GM12864 (cell line): ENCODE measurements at places on chromosomes 5 and 9.
A peak's percentile ranks its signal among the peaks of the same experiment; 100 is the strongest.

DNA sequence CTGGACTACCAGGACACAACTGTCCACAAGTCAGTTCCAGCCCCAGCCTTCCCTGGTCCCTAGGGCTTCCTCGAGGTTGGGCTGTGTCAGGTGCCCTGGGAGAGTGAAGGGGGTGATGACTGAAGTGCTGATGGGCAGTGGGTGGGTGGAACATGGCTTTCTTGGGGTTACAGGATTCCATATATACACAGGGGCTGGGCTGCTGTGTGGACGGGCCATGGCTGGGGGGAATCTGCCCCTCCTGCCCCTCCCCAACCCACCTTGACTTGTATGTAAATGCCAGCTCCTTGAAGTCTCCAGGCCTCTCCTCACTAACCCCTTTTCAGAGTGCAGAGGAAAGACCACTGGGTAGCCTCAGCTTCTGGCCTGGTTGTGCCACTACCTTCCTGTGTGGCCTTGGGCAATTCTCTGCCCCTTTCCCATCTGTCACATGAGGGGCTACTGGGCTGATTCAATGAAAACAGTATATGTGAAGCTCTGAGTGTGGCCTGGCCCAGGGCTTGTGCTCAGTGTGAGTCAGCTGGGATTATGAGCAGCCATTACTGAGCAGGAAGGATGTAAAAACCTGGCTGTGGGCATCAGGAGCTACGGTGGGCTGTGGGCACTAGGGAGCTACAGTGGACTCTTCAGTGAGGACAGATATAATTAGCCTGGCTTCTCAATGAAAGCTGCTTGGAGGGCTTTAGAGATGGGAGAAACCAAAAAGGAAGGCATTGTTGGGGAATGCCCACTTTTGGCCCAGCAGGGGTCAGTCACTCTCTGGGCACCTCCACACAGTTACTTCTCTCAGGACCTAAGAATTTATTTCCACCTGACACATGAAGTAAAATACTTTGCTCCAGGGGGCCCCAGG is 23.3 kb downstream of the PITX1 start:
- no peak for DNase-seq

DNA sequence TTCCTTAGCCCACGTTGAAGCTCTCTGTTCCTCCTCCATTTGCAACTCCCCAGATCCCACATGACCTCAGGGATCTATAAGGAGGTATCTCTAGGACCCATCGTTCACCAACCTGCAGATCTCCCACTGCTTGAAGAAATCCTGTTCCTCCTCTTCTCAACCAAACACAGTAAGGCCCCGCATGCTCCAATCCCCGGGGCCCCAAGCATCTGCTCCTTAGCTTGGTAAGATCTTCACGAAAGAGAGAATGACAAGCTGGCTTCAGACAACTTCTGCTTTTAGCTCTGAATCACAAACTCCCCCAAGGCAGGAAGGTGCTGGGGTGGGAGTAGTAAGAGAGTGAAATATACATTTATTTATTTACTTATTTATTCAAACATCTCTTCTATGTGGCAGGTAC is 33.0 kb upstream of the ARHGAP26 start:
- DNase-seq = no peak

GRCh38 chr5:56314529-56314928 is 81.4 kb upstream of the ANKRD55 start:
- no peak for DNase-seq

- no peak for DNase-seq
Measured at GRCh38 chr5:10989577-10990263, 228.7 kb upstream of the DAP start.

GRCh38 chr9:8241201-8241600 is 441.6 kb upstream of the DMAC1 start:
- no peak for DNase-seq

- DNase-seq = no peak
Measured at GRCh38 chr9:37010180-37010579, 23.9 kb downstream of the PAX5 start.

DNA sequence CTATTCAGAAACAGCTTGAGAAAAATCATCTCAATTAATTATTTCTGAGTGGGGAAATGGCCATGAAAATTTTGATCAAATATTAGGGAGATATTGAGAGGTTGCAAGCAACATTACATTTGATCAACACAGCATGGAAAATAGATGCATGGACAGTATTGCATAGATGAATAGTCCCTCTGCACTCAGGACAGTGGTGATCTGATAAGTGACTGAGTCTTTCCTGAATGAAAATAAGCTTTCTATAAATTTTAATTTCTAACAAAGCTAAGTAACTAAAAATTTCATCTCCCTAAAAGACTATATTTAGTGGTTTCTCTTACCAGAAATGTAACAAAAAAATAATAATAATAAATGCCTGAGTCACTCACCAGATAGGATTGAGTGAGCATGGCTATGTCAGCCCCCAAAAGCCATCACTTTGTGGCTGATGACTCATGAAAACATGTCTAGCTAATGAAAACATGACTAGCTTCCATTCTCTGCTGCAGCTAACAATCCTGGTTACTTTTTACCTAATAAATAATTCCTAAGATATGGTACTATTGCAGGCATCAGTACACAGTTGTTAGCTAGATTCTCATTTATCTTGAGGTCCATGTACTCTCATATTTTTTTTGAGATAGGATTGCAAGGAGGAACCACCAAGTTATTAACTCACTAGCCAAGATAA is 1294.8 kb upstream of the ACO1 start:
- DNase-seq = no peak

DNA sequence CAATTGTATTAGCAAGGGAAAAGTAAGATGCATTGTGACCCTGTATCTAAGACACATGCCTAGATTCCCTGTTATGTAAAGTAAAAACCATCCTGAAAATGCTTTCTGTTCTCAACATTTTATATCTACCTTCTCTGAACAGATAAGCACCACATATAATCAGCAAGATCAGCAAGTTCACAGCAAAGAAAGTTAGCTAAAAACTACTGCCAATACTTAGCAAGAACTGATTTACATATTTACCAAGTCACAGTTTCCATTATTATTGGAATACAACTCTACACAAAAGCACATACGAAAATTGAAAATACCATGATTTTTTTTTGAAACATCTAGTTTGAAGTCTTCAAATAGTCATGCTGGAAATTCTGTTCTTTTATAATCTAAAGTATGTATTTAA is 1118.1 kb downstream of the TAF11L14 start:
- no peak for DNase-seq

DNA sequence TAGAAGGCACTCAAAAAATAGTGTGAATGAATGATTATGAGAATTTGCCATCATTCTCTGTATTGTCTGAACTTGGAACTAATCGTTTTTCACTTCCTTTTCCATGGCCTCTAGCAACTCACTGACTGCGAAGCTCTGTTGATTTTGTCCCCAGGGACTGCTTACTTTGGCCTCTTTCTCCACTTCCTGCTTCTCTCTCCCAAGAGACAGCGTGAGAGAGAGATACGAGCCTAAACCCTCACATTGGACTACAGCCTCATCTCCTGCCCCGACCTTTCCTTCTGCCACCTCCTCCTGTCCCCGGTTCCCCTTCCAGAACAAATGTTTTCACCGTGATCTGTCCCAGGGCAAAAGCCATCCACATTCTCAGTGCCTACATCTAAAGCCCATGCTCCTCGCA is 300.8 kb upstream of the PANK3 start:
- DNase-seq = peak; percentile 36

DNA sequence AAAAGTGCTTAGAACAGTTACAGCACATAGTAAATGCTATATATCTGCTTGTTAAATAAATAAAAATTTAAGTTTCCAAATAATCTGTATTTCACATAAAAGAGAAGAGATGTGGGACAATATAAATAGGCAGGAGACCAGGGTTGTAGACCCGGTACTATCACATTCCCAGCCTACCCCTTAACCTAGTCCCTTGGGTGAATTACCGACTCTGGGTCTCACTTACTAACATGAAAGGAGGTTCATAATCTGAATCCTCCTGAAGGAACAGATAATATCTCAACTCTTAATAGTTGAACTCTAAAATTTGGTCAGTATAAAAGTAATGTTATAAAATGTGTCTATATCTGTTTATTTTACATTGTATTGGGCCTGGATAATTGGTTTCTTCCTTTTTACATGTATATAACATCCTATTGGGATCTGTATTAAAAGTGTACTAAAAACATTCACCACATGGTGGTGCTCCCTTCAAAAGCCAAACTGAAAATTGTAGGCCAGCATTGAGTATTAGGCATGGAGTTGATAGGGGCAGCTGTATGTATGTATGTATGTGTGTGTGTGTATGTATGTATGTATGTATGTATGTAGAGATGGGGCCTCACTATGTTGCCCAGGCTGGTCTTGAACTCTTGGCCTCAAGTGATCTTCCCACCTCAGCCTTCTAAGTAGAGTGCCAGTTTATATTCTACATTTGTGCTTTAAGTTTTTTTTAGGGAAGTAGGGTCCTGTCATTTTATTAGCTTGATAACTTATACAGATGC is 64.2 kb upstream of the ABL1 start:
- peak; percentile 34 for DNase-seq

DNA sequence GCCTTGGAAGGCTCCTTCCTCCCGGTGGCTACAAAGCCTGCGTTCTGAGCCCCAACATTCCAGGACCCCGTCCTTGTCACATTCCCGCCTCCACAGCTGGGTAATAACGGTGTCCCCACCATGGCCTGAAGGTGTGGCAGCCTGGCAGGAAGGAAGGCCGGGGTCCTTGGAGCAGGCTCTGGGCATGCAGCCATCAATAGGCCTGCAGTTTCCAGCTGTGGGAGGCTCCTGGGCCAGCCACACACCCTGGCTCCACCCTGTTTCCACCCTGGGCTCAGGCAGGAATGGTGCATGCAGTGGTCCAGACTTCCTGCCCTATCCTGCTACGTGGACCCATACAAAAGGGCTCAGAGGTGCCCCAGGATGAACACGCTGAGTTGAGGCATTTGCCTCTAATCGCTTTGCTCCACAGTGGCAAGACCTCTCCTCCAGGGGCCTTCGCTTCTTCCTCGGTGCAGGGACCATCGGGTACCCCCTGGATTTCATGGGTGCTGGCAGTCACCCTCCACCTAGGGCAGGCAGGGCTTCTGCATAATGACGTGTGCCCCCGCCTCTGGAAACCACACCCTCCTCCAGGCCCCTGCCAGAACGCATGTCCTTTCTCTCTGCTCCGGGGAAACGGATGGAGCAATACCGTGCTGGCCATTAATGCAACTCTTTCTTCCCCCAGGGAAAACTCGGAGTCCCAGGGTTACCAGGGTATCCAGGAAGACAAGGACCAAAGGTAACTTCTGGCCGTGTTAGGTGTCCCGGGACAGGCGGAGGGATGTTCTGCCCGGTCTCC is 95.1 kb upstream of the FCN2 start:
- no peak for DNase-seq

GRCh38 chr5:170186156-170186555 is 46.6 kb upstream of the C5orf58 start:
- DNase-seq = no peak

DNA sequence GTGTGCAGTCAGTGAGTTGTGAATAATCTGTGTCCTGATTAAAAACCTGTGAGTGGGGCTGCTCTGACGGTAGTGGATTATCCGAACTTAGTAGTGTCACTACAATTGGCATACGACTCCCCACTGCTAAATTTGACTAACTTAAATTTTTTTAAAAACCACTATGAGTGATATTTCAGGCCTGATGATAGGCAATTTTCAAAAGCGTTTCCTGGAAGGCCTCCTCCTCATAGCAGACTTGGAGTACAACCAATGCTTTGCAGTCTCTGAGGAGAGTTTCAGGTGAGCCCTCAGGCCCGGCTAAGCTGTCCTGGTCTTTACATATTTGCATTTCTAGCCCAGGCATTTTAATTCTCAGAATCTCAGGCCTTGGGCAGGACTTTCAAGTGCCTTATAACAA is 10.8 kb downstream of the BTNL8 start:
- DNase-seq = no peak

GRCh38 chr5:134249469-134250379 is 23.9 kb upstream of the PPP2CA start:
- no peak for DNase-seq

- no peak for DNase-seq
Measured at GRCh38 chr5:146345578-146346366, 7.1 kb downstream of the POU4F3 start.

GRCh38 chr9:78973907-78974306 is 597.9 kb upstream of the TLE4 start:
- DNase-seq = no peak
